Astrocyte of the spinal cord (primary cell): ENCODE measurements at places on chromosomes 13 and 19.
A peak's percentile ranks its signal among the peaks of the same experiment; 100 is the strongest.

DNA sequence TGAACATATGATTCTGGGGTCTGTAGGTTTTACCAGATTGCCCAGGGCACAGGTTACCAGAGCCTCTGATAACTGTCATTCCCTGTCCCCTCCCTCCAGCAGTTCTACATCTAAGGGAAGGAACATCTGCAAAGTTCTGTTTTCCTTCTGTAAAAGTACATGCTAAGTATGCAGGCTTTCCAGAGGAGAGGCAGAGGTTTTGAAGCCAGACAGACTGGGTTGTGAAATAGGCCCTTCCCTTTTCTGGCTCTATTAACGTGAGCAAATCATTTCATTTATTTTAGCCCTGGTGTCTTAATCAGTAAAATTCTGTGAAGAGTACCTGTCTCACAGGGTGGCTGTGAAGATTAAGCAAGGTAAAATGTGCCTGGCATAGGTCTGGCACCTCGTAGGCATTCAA lies 66.1 kb upstream of the C1QTNF9 start:
- no peak for DNase-seq

GRCh38 chr13:95505265-95505664 lies 47.3 kb upstream of the CLDN10 start:
- DNase-seq, result no peak

DNA sequence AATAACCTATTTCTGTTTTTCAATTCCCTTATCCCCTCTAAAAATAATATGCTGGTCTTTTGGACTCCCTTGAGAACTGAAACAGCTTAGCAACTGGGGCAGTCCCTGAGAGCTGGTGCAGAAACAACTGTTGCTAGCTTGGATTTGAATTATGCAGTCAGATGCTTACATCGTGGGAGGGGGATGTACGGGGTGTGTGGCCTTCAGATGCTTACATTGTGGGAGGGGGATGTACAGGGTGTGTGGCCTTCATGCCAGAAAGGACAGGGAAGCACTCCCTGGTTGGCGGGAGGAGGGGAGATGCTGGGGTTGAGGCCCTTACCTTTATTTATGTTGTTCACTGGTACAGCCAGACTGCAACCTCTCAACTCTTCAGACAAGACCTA lies 25.6 kb downstream of the LRCH1 start:
- DNase-seq, result no peak

DNA sequence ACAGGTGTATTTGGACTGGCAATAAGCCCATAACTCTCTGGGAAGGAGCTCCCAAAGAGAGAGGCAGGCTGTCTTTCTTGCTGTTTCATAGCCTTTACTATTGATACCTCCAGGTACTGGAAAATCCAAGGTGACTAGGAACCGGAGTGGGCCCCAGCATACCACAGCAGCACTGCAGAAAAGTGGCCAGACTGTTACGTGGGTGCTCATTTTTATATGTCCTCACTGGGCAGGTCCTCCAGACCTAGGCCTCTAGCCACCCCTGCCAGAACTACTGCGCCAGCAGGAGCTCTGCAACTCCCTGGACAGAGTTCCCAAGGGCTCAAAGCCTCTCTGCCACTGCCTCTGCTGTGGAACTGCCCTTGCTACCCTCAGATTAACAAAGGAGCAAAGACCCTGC lies 46.4 kb downstream of the LIG4 start:
- DNase-seq, result no peak

DNA sequence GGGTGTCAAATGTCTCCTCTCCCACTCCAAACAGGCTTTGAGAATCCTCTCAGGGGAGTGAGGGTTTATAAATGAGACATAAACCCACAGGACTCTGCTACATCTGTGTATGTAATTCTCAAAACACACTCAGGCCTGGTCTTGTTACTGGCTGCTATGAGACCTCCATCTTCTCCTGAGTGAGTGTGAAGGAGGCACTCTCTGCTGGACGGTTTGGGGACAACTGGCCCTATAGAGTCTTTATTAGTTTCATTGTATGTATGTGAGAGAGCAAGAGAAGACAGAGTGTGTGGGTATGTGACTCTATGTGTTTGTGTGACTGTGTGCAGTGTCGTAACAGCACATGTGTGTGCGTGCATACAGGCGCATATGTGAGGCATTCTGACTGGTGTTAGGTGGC lies 9.6 kb upstream of the CYP4F12 start:
- DNase-seq, result no peak

GRCh38 chr19:50362656-50363424 lies 2.6 kb downstream of the NAPSA start:
- DNase-seq, result no peak

DNA sequence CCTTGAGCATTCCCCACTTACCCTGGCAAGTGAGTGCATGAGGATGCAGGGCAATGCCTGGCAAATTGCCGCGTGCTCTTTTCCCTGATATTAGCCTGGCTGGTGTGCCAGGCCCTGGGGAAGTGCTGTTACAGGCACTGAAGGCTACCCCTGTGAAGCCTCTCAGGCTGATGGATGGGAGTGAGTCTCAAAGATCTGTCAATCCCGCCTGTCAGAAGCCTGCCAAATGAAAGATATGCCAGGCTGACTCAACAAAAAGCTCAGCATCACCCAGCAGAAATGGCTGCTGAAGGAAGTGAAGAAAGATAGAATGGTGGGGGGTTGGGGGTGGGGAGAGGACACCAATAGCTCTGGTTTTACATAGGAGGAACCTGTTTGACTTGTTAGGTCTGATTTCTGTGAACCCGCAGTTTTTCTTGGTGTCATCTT lies 112.1 kb downstream of the LACC1 start:
- no peak for DNase-seq

DNA sequence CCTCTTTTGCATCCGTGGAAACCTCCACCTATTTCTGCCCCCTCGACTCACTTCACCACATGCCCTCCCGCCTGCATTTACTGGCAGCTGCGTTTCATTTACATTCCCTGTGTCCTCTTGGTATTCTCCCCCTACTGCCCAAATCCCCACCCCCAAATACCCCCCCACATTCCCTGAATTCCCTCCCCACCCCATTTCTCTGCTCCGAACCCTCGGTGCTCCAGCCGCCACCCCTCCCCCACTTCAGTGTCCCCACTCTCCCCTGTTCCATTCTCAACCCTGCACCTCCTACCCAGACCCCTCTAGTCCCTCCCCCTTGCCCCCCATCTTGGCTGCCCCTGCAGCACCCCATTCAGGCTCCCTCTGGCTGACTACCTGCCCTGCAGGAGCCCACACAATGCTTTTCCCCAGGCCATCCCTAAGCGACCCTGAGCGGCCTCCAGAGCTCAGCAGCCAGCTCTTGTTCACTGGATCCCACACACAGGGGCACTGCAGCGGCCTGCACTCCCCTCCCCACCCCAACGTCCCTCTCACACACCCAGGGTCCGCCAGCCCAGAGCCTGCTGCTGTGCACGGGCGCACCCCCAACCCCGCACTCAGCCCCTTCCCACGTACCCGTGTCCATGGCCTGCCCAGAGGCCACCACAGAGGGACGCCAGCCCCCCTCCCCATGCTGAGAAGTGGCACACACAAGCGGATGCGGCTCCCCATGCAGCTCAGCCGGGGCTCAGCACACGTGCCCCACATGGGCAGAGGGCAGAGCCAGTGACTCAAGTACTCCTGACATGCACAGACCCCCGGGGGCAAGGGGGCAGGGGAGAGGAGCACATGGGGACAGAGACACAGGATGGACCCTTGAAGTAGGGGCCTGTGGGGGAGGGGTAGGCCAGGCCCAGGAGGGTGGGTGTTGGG lies 26.3 kb downstream of the SHANK1 start:
- no peak for DNase-seq

GRCh38 chr19:47649588-47649987 lies 40.7 kb downstream of the BICRA start:
- DNase-seq, result no peak

DNA sequence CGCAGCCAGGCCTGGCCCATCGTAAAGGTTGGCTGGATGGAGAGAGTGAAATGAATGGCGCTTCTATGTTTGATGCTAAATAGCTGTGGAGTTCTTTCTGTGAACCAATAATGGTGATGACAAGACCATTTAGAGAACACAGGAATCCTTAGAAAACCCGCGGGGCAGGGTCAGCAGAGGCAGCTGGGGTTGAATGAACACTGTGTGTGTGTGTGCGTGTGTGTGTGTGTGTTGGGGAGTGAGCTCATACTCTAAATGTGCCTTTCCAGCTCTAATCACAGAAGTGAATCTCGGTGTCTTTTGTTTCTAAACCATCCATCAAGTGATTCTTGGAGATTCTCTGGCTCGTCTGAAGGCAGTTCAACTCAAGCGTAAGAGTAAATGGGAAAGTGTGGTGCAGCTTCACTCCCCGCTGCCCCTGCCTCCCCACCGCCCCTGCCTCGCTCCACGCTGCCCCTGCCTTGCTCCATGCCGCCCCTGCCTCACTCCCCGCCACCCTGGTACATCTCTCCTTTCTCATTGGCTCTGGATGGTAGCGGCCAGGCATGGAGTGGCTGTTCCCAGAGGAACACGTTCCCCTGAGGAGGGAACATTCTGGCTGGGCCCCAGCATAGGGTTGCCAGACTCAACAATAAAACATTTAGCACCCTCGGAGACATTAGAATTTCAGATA lies 21.2 kb downstream of the TMPRSS9 start:
- peak; percentile 47 for DNase-seq

DNA sequence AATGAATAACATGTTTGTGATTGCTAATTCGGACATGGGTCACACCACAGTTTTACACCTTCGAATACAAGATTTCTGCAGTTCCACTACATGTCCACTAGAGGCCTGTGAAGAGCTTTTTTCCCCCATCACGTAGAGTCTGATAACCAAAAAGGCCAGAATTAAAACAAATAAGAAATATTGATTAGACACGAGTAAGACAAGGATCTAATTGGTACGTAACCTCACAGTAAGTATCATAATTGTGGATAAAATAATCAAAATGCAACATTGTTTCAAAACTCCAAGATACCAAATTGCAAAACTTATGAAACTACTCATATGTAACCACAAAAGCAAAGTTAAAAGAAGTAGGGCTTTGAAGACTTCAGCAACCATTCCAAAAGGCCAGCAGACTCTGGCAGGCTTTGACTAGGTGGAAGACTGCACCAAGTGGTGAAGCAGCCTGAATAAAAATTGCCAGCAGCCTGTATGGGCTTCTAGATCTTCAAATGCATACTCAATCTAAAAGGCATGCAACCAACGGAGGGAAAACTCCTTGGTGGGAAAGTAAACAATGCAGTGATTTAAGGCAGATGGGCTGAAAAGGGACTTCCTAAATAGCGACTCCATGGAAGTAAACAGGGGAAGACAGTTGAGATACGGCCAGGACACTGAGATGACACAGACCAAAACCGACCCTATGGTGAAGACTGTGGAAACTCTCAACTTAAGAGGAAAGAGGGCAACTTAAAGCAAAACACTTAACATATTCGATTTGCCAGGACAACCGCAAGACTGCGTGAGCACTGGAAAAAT lies 56.7 kb downstream of the STARD13 start:
- DNase-seq, result peak; percentile 85

GRCh38 chr19:52590728-52591127 lies 20.6 kb downstream of the ZNF701 start:
- DNase-seq, result no peak

- DNase-seq, result peak; percentile 59
Measured at GRCh38 chr19:6276447-6276846, 3.3 kb downstream of the MLLT1 start.
